ENCODE measurements at places on chromosomes 5 and 9. TPM values are rescaled to one million over a fixed set of nuclear protein-coding genes. Genes with fewer than 3 reads are reported as not detected.

- DNase-seq = no peak
These were observed 7.9 kb downstream of the IRX4 start for GRCh38 chr5:1874771-1875220.

- peak; percentile 36 for DNase-seq
These were observed 158.0 kb upstream of the LHFPL2 start for GRCh38 chr5:78806544-78806943.

- peak; percentile 3 for DNase-seq
These were observed 1.2 kb downstream of the KIAA1958 start for GRCh38 chr9:112487799-112488340.

- DNase-seq = no peak
These were observed 68.7 kb upstream of the HAPLN1 start for GRCh38 chr5:83789371-83789770.

Gene TMEFF1
- 0.32 TPM for polyA plus RNA-seq

DNA sequence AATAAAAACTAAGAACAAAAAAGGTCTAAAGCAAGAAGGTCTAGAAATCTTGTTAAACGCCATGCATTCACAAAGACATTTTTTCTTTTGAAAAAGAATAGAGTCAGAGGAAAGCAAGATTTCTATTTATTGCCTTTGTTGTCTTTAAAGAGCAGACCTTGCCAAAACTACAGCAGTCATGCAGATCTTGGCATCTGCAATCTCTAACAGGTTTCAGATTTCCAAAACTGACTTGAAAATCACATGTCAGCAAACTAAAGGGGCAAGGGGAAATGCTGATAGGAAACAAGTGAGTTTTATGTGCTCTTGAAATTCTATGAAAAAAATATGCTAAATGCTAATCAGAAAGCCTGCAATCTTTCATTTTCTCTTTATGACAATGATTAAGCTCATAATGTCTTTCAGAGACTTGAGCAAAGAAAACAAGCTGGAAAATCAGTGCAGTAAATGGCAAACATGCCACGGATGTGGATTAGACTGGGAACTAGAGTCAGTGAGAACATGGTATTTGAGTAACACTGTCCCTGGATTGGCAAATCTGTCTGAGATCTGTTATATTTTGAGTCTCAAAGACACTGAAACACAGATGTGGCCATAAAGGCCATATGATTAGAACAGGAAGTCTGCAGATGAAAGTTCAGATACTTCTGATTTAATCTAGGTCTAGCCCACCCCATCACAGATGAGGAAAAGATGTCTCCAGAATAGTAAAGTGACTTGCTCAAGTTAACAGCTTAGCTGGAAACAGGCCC, 361.4 kb upstream of the RPS23 start:
- DNase-seq = no peak

DNA sequence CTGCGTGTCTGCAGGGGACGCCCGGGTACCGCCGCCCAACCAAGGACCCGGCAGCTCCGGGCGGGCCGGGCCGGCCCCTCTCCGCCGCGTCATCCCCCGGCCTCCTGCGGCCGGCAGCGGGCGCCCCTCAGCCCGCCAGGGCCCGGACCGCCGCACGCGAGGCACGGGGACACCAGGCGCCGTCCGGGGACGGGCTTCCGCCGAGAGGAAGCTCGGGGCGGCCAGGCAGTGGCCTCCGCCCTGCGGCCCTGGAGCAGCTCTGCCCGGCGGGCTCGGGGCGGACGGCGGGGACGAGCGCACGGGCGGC, 373 bp downstream of the FBXW5 start:
- DNase-seq = peak; percentile 42

Gene CER1
- not detected for polyA plus RNA-seq

DNA sequence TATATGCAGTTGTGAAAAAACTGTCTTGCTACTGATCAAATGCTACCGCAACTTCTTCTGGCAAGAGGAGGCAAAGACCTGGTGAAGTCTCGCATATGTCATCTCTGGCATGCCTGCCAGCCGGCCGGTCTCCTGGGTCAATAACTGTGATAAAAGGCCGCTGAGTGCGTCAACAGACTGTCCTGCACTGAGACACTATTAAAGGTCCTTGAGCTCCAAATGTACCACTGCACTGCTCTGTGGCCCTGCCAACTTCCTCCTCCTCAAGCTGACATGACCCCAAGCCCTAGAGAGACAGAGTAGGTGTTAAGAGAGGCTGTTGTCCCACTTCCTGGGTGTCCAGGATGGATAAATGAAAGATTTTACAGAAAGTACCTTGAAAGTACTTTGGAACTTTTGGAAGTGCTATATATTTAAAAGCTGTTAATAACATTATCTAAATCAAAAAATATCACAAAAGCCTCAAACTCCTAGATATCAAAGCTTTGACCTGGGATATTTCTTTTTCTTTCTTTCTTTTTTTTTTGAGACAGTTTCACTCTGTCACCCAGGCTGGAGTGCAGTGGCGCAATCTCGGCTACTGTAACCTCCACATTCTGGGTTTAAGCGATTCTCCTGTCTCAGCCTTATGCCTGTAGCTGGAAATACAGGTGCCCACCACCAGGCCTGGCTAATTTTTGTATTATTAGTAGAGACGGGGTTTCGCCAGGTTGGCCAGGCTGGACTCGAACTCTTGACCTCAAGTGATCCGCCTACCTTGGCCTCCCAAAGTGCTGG, 31.5 kb downstream of the RAPGEF1 start:
- no peak for DNase-seq

Gene CCDC180
- 0.17 TPM for polyA plus RNA-seq

Gene AGXT2
- polyA plus RNA-seq = not detected

GRCh38 chr9:127241354-127241753, 23.2 kb upstream of the GARNL3 start:
- DNase-seq = no peak

- DNase-seq = peak; percentile 60
These were observed 141.0 kb downstream of the DCP2 start for GRCh38 chr5:113117543-113118115.

Gene SLC45A2
- not detected for polyA plus RNA-seq

Gene FAM163B
- not detected for polyA plus RNA-seq

DNA sequence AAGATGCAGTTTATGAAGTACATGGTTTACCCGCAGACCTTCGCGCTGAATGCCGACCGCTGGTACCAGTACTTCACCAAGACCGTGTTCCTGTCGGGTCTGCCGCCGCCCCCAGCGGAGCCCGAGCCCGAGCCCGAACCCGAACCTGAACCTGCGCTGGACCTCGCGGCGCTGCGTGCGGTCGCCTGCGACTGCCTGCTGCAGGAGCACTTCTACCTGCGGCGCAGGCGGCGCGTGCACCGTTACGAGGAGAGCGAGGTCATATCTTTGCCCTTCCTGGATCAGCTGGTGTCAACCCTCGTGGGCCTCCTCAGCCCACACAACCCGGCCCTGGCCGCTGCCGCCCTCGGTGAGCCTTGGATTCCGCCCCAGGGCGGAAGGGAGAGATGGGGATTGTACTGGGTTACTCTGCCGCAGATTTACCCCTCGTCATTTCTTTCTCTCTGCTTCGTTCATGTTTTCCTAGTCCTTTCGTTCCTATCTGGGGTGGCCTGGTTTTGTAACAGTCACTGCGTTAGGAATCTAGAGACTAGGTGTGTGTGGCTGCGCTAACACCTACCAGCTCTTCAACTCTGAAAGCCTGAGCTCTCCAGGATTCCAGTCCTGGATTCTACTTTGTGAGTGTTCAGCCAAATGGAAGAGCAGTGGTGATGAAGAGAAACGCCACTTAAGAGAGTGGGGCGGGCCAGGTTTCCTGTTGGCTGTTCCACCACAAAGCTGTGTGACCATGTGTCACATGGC, 638 bp downstream of the MRPS30 start:
- peak; percentile 67 for DNase-seq

DNA sequence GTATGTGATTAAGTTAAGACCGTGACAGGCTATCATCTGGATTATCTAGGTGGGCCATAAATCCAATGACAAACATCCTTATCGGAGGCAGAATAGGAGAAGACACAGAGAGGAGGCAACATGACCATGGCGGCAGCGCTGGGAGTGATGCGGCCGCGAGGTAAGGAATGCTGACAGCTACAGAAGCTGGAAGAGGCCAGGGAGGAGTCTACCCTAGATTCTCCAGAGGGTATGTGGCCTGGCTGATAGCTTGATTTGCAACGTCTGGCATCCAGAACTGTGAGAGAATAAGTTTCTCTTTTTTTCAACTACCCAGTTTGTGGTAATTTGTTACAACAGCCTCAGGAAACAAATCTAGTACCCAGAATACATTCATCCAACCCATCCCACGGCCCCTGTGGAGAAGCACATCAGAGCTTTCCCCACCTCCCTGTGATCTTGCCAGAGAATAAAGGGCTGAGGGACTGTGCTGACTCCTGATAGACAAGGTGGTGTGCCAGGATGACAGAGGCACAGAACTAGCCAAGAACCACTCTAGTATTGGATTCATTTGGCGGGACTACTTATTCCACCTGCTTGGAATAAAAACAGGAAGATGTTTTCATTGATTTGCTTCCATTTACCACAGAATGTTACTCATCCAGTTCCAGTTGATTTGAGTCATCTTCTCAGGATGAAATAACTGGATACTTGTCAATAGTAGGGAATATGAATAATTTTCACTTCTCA, 187.4 kb downstream of the MAN2A1 start:
- DNase-seq = peak; percentile 73

Gene PAEP
- not detected for polyA plus RNA-seq

DNA sequence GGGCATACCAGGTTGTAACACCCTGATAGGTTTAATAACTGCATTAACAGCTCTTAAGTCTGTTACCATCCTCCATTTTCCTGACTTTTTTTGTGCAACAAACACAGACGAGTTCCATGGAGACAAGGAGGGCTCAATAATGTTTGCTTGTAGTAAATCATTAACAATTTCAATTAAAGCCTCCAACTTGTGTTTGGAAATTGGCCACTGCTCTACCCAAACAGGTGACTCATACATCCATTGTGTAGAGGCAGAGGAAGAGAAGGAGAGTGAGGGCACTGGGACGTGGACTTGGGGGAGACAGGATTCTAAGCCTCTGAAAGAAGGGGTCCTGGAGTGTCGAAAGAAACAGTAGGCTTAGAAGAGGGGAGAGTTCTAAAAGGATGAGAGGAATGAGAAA, 213.6 kb upstream of the KCNN2 start:
- no peak for DNase-seq

Gene SRA1
- polyA plus RNA-seq = 39.4 TPM

DNA sequence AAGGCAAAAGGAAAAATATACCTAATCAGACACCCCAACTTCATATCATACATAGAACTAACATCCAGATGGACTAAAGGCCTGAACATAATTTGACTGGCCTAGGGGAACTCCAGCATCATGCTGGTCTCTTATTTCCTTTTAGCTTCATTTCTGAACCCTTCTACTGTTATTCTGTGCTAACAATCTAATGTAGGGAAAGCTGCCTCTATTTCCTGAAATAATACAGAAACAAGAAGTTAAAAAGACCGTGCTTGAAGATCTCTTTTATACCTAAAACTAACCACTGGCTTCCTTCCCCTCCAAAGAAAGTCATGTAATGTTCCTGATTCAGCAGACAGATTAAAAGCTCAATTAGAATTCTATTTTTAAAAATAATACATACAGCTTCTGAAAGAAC, 36.7 kb downstream of the LPAR1 start:
- DNase-seq = no peak

DNA sequence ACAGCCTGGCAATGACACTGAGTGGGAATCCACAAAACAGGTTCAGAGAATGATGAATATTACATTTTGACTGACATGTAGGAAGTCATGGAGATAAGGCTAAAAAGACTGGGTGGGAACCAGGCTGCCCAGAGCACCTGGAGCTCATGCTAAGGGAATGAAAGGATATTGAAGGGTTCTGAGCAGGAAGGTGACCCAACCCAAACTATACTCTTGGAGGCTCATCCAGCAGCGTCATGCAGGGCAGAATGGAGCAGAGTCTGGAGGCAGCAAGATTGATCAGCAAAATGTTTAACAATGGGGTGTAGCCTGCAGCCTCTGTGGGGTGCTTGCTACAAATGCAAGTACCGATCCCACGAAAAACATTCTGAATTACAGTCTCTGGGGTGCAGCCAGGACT, 120.2 kb downstream of the PSD2 start:
- no peak for DNase-seq

GRCh38 chr9:135512904-135513303, 8.3 kb upstream of the LCN1 start:
- DNase-seq = no peak

DNA sequence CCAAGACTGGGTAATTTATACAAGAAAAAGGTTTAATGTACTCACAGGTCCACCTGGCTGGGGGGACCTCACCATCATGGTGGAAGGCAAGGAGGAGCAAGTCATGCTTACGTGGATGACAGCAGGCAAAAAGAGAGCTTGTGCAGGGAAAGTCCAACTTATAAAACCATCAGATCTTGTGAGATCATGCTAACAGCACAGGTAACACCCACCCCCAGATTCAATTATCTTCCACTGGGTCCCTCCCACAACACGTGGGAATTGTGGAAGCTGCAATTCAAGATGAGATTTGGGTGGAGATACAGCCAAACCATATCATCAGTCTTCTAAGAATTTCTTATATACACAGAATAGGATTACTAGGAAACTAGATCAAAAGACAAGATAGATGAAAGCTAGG, 555.6 kb downstream of the PRR16 start:
- no peak for DNase-seq

Gene FOXD1
- polyA plus RNA-seq = 4.3 TPM

DNA sequence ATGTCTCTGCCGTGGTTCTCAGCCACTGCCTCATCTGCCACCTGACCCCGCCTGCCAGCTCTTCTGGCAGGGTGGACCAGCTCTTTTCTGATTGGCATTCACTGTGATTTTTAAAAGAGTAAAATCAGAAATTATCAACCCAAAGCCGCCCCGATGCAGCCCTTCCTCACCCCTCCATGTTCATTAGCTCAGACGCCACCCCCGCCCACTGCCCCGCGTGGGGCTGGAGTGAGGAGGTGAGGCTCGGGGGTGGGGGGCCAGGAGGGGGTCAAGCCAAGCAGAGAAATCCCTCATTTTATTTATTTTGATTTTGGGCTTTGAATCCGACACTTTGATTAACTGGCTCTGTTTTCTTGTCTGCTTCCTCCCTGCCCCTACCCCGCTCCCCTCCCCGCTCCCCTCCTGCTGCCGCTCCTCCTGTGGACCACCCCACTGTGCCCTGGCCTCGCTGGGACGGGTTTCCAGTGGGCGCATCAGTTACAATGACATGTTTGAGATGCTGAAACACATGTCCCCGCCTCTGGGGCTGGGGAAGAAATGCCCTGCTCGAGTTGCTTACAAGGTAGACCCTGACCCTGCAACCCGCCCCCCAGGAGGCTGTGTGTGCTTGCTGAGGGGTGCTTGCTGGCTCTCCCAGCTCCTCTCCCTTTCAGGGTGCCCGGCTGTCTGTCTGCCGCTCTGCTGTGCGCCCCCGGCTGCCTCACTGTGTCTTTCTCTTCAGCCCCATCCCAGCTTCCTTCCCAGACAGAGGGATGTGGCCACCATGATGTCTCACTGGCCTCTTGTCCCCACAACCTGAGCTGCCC, 224.9 kb downstream of the CACNA1B start:
- DNase-seq = no peak

- DNase-seq = no peak
These were observed 146.7 kb downstream of the MAST4 start for GRCh38 chr5:66742896-66743247.

GRCh38 chr9:60546406-60546805, 367.8 kb upstream of the SPATA31A5 start:
- no peak for DNase-seq

- no peak for DNase-seq
These were observed 50.6 kb downstream of the WHRN start for GRCh38 chr9:114454652-114455051.

- DNase-seq = no peak
These were observed 24.0 kb downstream of the ZDHHC11B start for GRCh38 chr5:760363-761058.

Gene OR1Q1
- not detected for polyA plus RNA-seq

Gene SVEP1
- polyA plus RNA-seq = 1.2 TPM

All from mammary epithelial cell (primary cell).